Cerebellar cortex (tissue), 1 donor: ENCODE measurements at places on chromosomes 11 and 22.

GRCh38 chr22:41777749-41778425 is 22.6 kb upstream of the CCDC134 start:
- DNase-seq: no peak

DNA sequence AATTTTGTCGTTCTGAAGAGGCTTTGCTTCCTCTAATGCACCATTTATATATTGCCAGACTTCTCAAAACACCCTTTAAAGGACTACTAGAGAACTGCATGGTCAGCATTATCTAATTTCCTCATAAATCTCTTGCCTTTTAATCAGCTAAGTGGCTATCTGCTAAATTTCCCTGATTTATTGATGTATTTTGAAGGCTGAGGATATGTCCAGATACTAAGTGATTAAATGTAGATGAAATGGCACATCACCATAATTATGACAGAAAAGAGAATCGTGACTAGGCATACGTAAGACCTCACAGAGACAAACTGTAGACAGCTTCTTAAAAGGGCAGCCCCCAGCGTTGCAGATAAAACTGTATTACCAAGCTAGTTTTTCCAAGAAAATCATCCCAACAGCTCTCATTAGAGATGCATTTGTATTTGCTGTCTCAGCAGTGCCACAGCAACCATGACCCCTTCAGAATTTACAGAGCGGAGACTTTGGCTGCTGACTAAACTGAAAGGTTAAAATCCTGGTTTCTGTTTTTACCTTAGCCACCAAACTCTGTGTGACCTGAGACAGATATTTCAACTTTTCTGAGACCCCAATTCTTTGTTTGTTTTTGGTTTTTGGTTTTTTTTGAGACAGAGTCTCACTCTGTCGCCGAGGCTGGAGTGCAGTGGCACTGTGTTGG is 67.1 kb upstream of the SLN start:
- no peak for DNase-seq

DNA sequence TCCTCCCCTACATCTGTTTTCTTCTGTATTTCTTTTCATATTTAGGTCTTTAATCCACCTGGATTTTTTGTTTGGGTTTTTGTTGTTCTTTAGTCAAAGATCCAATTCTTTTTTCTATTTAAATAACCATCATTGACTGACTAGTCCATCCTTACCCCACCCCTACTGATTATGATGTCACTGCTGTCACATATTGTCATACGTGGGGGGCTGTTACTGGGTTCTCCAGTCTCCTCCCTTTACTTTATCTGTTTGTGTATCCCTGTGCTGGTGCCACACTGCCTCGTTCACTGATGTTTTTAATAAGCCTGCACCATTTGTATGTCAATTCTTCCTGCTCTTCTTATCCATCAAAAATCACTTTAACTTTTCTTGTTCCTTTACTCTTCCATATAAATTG is 6.9 kb upstream of the DCPS start:
- DNase-seq: no peak

DNA sequence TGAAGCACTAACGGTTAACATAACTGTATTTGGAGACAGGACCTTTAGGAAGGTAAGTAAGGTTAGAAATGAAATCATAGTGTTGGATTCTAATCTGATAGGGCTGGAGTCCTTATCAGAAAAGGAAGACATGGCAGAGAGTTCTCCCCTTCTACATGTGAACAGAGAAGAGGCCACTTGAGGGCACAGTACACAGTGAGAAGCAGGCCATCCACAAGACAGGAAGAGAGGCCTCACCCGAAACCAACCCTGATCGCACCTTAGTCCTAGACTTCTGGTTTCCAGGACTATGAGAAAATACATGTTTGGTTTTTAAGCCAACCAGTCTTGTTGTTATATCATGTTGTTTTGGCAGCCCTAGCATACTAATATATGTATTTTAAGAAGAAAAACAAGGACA is 170.0 kb downstream of the LRRC4C start:
- DNase-seq: no peak

GRCh38 chr11:64007629-64008282 is 21.5 kb downstream of the OTUB1 start:
- DNase-seq: peak; percentile 50

- DNase-seq: no peak
Observed at GRCh38 chr22:40367342-40367741, 3.1 kb upstream of the SGSM3 start.

- DNase-seq: no peak
Observed at GRCh38 chr22:21660904-21661303, 4.9 kb upstream of the PPIL2 start.
